ENCODE measurements at places on chromosomes 5 and 9. TPM values are rescaled to one million over a fixed set of nuclear protein-coding genes. Genes with fewer than 3 reads are reported as not detected.
A peak's percentile ranks its signal among the peaks of the same experiment; 100 is the strongest.

- DNase-seq, result no peak
Observed at GRCh38 chr9:21711504-21711903, 90.9 kb upstream of the MTAP start.

DNA sequence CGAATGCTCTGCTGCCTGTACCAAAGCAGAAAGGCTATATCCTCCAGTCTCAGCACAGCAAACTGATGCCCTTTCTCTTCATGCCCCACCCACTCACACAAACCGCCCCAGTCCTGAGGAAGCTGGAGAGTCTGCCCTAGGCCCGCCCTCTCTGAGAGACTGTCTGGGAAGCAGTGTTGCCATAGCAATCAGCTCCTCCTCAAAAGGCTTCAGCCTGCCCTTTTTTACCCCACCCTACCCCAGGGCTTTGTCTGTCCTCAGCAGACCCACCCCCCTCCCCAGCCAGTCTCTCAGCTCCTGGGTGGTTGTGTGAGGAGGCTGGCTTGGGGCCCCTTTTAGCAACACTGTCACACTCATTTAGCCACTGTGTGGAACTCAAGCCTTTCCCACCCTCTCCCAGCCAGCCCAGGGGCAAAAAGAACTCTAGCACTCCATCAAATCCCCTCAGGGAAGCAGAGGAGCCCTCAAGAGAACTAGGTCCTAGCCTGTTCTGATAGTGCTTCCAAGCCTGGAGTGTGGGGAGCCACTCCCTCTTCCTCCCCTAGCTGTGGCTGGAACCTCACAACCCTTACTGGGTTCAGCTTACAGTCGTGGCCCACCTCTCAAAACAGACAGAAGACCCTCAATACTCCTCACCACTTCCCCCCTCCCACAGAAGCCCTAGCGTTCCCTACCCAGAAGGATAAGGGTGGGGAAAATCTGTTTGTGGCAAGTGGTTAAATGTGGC, 1.4 kb downstream of the ATOSB start:
- DNase-seq, result peak; percentile 68

DNA sequence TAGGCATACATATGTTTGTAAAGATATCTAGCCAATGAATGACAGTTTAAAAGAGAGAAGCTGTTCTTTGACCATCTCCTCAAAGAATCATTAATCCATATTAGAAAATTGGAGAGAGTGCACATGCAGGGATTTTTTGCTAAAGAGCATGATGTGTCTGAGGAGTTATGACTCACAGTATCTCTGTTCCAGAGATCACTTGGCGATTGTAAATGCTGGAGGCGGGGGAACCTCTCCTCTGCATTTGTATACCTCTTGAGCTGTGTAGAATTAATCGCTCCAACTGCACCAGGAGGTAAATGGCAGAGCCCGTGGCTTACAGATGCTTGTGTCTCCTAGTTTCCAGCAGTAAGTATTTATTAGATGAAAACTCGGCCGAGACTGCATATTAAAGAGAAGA, 3.6 kb upstream of the SPATA31D1 start:
- DNase-seq, result no peak

The NPR3 gene
- 19.2 TPM for total RNA-seq

The IFNA10 gene
- total RNA-seq, result not detected

The ANKRD20A1 gene
- total RNA-seq, result 6.5 TPM
